Peyer's patch (tissue), 4 donors: ENCODE measurements at places on chromosomes 4 and X.

DNA sequence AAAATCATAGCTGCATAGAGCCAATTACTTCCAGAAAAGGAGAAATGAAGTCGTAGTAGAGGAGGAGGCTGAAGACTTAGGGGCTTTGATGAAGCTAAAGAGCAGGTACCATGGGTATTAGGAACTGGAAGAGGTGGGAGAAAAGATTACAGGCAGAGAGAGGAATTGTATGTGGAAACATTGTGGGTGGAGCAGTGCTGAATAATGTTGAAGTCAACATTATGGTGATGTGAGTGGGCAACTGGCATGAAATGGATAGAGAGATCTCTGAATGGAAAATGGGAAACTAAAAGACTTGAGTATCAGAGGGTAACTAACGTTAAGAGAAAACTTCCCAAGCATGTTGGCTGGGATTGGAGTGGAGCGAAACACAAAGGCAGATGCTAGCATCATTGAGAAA is 92.5 kb downstream of the AREG start:
- DNase-seq = no peak

DNA sequence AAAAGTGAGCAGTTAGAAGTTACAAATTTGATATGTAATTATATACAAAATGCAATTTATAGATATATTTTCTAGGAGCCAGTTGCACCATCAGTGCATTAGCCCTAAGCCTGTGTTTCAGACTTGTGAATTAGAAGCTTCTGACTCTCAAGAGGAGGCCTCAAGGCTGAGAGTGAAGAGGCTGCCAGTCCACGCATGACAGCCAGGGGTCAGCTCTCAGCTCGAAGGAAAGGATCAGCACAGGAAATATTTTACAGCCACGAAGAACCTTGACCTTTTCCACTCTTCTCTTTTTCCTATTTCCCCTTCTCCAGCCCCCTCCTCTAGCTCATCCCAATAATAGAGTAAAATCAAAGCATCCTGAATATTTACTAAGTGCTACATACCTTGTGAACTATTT is 642.4 kb downstream of the TRIML1 start:
- no peak for DNase-seq

DNA sequence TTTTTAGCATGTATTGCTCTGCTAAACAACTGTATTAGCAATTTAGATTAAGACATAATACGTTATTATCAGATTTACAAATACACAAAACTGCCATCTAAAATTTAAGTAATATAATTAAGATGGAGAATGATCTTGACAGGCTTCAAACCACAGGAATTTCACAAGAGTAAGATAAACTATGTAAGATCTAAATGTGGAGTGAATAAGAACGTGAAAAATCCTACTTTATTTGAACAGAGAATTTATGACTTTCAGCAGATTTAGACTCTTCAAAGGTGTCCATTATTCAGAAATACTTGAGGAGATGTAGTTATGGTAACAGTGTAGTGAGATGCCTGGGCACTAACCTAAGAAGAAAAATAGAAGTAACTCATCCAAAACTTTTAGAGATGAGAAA is 73.2 kb downstream of the SLC4A4 start:
- no peak for DNase-seq

GRCh38 chrX:123184866-123185276 is 793 bp downstream of the GRIA3 start:
- DNase-seq = no peak

DNA sequence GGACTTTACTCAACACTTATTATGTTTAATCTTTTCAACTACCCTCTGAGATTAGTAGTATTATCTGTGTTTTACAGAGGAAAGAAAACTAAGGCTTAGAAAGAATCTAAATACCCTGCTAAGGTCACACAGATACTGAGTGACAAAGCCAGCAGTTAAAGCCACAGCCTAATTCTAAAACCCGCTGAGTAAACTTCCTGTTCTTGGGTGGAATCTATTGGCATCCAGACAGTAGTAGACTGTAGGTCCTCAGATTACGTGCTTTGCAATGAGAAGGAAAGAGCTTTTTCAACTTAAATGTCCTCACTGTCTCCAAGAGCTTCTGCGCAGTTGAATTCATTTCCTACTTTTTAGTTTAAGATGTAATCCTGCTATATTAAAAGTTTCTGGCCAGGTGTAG is 126.0 kb downstream of the TENM3 start:
- DNase-seq = no peak

GRCh38 chr4:149370785-149371420 is 444.7 kb downstream of the IQCM start:
- DNase-seq = no peak

DNA sequence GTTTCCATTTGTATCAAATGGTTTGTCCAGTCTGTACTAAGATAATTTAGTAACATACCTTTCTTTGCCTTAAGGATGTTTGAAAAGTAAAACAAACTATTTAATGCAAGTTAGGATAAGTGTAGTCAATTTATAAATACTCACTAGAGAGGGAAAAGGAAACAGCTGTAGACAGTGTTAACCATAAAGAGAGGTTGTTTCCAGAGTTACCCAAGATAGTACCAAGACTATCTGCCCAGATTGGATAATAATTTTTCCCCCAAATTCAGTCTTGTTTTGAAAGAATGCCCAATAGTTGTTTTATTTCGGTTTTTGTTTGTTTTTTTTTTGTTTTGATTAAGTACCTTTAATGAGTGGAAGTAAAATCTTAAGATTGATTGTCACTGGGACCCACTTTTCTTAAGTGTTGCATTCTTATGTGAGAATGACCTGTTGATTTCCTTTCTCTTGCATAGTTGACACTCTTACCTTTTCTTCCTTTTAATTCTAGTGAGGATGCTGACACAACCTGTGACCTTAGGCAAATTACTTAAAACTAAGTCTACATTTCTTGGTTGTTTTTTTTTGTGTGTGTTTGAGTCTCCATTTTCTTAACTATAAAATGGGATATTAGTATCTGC is 12.8 kb downstream of the AFF1 start:
- DNase-seq = no peak

- no peak for DNase-seq
Observed at GRCh38 chrX:70049925-70050324, at the start of gene AWAT2. TSS of gene AWAT2 (minus strand) at chrX:70049938. CDS start at chrX:70049932, 6 bp downstream.

DNA sequence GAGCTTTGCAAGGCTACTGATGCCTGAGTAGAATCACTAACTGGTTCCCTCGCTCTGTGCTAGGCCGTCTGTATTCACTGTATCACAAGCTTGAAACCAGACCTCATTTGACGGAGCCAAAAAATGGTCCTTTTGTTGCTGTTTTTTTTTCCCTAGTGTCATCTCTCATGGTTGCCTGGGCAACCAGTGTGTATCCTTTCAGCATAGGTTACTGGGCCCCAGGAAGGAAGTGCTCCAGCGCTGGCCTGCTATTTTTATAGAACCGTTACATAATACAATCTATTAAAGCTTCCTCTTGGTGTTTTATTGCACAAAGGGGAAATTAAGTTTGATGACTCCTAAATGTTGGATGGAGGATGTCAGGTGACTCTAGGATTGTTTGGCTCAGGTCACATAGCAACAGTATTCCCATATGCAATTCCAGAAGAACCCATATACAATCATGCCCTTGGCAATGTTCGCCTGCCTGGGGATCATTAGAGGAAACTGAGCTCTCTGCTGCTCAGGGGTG is 220.4 kb downstream of the SPRY1 start:
- peak; percentile 83 for DNase-seq

- DNase-seq = no peak
Observed at GRCh38 chrX:41759817-41760216, 35.8 kb downstream of the GPR82 start.

GRCh38 chrX:154138857-154139256 is 5.2 kb upstream of the OPN1LW start:
- no peak for DNase-seq

- DNase-seq = no peak
Observed at GRCh38 chr4:125489952-125490690, 175.4 kb downstream of the FAT4 start.

- DNase-seq = no peak
Observed at GRCh38 chr4:182577411-182577810, 334.2 kb downstream of the TENM3 start.

DNA sequence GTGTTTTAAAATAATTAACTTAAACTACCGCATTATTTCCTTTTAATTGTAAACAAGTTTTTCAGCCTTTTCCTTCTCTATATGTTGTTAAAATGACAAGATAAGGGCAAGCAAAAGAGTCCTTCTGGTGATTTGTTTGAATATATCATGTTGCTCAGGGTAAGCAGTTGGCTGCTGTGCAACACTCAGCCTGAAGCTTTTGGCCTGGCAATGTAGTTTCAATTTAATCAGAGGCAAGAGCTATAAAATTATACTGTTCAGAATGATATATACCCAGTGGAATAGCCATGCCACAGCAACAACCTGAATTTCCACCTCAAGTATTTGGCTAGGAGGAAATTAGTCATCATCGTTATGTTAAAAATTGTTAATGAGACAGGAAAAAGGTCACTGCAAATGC is 53.4 kb downstream of the GRXCR1 start:
- no peak for DNase-seq

DNA sequence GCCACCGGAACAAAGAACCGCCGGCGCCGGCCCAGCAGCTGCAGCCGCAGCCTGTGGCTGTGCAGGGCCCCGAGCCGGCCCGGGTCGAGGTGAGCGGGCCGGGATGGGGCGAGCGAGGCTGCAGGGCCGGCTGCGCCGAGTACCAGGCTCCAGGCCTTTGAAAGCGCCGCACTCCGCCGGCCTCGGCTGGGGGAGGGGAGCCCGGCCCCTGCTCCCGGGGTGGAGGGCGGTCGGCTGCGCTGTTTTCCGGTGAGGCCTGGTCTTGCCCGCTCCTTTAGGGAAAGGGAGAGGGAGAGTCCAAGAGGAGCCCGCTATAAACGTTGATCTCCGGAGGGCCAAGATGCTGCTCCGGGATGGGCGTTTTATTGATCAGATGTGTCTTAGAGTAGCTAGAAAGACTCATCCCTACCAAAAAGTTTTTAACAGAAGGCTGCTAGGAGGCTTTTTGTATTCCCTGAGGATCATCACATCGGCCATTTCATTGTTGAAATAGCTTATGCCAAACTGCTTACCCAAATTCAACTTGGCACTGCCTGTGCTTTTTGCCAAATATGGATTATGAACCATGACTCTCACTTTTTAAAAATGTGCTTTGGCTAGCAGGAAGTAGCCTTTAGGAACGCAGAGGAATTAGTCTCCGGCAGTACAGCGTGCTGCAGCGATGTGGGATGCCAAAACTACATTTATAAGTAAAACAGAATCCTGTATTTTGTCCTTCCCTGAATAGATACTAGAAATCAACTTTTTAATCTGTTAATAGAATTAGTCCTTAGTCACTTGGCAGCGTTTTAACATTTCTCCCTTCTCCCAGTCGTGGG is 760 bp downstream of the TMEM165 start:
- peak; percentile 29 for DNase-seq

GRCh38 chrX:24204331-24204730 is 54.8 kb downstream of the ZFX start:
- DNase-seq = no peak

GRCh38 chr4:163991298-163991865 is 496.9 kb downstream of the TMA16 start:
- no peak for DNase-seq

DNA sequence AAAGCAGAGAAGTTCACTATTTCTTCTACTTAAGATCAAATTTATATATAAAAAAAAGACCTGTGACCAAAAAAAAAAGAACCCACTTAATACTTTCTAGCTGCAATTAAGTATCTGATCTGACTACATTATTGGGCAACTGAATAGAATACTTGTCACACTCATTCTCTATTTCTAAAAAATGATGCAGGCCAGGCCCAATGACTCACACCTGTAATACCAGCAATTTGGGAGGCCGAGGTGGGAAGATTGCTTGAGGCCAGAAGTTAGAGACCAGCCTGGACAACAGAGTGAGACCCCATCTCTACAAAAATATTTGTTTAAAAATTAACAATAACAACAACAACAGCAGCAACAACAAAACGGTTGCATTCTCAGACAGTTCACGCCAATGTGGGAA is 108.8 kb upstream of the BMP2K start:
- no peak for DNase-seq

DNA sequence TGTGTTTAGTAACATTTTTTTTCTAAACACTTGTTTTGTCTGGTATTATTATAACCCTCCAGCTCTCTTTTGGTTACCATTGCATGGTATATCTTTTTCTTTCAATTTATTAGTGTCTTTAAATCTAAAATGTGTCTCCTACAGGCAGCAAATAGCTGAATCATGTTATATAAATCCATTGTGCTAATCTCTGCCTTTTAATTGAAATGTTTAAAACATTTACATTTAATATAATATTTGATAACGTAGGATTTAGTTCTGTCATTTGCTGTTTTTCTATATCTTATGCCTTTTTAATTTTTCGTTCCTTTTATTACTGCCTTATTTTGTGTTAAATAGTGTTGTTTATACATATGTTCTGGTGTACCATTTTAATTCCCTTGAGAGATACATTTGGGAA is 17.1 kb upstream of the CCDC110 start:
- DNase-seq = no peak

GRCh38 chrX:5852941-5853340 is 375.7 kb downstream of the NLGN4X start:
- DNase-seq = no peak

GRCh38 chrX:42704454-42704853 is 73.5 kb downstream of the PPP1R2C start:
- DNase-seq = no peak

- no peak for DNase-seq
Observed at GRCh38 chr4:165152527-165152926, 39.9 kb upstream of the TMEM192 start.

DNA sequence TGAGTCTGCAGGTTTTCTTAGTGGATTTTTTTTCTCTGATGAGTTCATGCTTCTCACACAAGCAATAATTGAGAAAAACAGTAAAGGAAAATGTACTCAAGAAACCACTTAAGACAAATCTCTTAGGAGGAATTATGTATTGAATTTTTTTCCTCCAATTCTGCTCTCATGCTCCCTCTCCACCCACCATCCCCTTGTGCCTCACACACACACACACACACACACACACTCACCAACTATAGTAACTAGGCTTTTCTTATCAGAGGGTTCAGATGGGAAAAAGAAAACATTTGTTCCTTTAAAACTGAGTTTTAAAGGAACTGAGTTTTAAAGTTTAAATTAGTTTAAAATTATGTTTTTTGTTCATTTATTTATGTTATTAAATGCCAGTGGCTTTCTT is 47.0 kb upstream of the ANXA10 start:
- DNase-seq = no peak

DNA sequence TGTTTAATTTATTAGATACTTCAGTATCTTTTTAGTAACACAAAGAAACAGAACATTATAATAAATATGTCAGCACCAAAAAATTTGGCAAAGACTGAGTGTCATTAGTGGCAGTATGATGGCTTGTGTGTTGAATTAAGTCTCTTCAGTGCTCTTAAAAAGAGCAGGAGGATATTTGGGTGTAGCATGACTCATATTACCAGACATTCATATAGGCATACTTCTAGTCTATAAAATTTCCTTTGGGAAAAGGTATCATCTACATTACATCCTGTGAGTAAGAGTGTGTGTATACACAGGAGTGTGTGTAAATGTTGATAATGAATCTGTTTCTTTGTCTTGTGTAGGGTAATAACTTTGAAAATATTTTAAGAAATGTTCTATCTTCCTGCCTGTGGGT is 135.7 kb downstream of the CNKSR2 start:
- no peak for DNase-seq

DNA sequence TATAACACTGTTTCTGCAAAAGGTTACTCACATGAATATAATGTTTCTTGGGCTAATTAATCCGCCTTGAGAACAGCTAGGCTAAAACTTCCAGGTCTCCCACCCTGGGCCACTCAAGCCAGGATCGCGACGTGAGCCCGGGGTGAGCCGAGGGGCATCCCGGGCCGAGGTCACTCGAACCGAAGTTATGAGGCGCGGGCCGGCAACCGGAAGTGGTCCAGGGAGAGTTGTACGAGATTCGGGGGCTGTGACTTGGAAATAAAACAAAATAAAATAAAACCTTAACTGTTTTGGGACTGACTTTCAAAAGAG is 317 bp downstream of the CMC4 start:
- DNase-seq = no peak
